ENCODE measurements at places on chromosomes 7 and 10.

DNA sequence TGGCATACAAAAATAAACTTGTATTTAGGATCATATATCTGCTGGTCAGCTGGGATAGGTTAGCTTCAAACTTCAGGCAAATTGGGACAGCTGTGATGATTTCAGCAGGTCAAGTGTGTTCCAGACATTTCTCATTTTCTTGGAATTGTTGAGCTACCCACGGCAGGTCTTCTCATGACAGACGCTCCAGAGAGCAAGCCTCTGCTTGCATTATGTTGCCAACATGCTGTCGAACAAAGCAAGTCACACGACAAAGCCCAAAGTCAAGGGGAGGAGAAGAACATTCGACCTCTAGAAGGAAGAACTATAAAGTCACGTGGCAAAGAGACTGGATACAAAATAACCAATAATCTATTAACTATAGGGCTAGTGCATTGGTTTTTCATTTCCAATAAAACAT lies 103.5 kb downstream of the RAB18 start:
- no peak for DNase-seq

DNA sequence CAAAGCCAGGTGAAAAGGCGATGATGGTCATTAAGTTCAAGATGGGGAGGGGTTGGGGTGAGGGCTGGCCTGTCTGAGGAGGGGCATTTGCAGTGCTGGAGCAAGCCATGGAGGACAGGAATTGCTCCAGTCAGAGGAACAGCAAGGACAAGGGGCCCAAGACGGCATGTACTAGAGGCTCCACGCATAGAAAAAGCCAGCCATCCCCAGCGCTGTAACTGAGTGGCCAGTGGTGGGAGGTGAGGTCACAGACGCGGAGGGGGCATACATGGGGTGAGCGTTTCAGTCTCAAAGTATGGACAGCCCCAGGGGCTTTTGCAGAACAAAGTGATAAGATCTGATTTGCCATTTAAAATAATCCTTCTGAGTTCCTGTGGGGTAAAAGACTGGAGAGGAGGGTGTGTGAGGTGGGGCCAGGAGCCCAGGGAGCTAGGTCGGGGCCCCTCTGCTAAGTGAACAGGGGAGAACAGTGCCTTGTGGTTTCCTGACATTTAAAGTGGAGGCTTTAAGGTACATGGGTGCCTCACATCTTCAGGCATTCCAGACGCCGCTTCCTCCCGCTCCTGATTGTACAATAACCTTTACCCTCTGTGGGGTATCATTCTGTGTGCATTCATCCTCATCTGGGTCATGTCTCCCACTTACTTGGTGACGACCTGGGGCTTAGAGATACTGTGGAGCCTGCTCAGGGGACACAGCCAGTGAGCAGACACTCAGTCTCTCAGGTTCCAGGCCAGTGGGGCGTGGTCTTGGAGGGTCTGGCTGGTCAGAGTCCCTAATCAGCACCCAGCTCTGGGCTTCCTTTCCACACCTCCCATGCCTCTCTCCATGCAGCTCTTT lies 105.6 kb upstream of the GPR26 start:
- DNase-seq: no peak

DNA sequence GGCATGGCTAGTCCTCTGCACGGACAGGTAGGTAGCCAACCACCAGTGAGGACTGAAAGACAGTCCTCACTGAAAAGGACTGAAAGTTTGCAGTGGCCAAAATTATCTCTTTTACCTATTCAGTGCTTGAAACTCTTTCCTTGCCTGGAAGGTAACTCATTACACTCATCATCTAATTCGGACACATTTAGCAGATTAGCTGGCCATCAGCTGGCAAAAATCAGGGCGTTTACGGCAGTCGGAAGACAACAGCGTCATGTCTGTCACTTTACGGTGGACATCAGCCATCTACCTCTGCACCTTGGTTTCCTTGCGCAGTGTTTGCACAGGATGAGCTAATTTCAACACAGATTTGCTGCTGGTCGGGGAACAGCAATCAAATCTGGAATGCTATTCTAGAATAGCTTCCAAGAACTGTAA lies 740 bp downstream of the ANXA7 start:
- peak; percentile 69 for DNase-seq

DNA sequence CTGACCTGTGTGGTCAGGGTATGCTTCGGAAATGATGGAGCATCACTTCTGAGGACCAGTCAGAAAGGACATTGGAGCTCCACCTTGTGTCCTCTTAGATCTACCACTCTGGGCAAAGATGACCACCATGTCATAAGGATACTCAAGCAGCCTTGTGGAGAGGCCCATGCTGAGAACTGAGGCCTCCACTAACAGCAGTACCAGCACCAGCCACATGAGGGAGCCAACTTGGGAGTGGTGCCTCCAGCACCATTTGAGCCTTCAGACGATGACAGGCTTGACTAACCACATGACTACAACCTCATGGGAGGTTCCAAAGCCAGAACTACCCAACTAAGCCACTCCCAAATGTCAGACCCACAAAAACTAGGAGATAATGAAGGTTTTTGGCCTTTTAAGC lies 116.0 kb downstream of the NPTX2 start:
- DNase-seq: peak; percentile 80

- no peak for DNase-seq
These were observed 31.9 kb downstream of the MRC1 start for GRCh38 chr10:17841050-17841449.

DNA sequence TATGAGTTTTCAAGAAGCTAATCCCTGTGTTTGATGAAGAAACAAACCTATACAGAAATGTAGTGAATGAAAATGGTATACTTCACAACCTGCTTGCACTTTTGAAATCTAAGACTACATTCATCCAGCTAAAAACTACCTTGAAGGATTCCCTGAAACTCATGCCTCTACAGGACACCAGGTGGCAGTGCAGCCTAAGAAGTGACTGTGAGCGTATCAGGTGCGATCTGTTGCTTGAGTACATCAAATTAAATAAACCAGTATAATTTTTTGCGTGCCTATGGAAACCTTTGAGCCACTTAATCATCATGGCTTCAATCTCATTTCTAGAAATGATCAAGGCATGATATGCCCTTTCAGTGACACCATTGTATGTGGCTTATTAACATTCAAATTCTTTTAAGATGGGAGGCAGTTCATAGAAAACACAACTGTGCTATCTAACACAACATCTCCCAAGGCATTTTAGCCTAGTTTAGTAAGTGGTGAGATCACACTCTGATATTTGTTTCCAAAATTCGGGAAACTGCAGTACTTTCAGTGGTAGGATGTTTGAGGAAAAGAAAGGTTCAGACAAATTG lies 57.4 kb downstream of the PPP1R17 start:
- DNase-seq: peak; percentile 77

DNA sequence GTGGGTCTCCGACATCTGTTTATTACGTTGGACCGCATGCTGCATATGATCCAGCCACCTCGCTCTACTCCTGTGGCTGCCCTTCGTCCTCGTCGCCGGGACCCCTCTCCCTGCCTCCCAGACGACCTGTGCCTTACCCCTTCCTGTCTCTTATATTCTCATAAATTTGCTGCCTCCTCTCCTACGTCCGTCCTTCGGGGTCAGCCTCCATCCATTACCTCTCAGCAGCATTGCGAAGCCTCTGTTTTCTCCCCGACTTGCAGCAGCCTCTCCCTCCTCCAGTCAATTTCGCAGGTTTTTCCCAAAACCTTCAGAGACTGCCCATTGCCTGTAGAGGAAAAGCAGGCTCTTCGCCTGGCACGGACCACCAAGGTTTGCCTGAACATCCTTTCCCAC lies 39.4 kb upstream of the LEP start:
- no peak for DNase-seq

DNA sequence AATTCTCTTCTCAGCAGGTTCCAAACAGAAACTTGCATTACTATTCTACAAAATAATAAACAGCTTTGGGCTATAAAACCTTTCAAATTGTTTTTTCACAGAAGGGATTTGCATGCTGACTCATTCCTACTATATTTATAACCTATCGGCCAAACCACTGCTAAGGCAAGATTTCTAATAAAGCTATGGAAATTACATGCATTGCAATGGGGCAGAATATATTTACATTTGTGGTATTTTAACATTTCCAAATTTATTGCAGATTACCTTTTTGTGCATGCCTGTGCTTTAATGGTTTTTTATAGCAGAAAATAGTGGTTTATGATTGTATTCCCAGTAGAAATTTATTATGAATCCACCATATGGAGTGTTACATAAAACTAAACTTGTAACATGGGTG lies 69.0 kb upstream of the NPVF start:
- DNase-seq: no peak

DNA sequence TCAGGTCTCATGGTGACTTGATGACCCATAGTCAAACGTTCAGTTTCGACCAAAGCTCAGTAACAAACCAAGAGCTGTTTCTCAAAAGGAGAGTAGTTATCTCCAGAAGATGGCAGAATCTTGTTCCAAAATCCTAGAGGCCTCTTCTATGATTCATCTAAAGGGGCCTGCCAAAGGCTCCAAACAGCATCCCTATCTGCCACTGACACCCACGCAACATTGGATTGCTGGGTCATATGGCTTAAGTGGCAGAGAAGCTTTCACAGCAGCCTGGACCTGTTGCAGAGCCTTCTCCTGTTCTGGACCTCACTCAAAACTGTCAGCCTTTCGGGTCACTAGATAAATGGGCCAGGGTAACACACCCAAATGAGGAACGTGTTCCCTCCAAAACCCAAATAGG lies 54.0 kb upstream of the LRRC18 start:
- DNase-seq: no peak
